ENCODE measurements at places on chromosomes 4 and X. TPM values are rescaled to one million over a fixed set of nuclear protein-coding genes. Genes with fewer than 3 reads are reported as not detected.

DNA sequence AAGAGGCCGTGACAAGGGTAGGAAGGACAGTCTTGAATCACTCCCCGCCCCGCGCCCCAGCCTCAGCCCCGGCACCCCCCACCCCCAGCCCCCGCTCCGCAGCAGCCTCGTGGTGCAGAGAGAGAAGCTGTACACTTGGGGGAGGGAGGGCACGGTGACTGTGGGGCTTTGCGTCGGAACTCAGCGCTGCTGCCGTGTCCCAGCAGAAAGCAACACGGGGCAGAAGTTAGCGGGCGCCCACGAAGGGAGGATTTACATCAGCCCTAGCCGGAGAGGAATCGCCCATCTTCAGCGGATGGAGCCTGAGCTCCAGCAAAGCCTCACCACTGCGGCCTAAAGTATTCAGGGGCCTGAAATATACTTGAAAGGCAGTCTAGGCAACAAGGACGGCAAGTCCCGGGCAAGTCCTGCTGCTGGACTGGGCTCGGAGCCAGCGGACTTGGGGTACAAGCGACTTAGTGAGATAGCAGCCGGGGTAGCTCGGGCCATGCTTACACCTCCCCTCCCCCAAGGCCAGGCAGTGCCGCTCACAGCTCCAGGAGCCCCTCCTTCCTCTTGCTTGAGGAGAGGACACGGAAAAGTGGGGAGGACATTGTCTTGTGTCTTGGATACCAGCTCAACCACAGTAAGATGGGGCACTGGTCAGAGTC lies 18.5 kb upstream of the OPN1LW start:
- no peaks in the 10 kb centered on the region for H3K36me3 ChIP-seq
- DNase-seq: no peak
- no peaks in the 10 kb centered on the region for H3K27me3 ChIP-seq
- H3K27ac ChIP-seq: no peak overlapping the region
- no peak overlapping the region for H3K4me3 ChIP-seq

DNA sequence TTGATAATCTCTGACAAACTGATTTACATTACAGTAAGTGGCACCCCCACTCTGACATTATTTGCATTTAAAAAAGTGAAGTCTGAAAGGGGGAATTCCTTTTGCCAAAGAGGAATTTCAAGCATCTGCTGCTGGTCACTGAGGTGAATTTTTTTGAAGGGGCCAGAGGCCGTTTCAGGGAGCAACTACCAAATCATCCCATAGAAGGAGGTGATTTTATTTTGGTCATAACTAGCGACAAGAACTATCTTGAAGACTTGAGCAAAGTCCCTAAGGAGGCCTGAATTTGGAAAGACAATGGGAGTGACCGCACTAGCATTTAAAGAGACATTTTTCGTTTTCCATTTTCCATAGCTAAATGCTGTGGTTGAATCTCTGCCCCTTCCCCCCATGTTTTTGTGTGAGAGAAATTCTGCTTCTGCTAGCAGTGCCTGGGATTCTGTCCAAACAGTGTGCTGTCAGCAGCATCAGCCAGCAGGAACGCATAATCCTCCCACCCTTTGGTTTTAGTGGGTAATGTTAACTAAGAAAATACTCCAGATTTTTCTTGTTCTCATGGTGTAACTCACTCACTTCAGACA lies 110.1 kb upstream of the MED14 start:
- no peaks in the 10 kb centered on the region for H3K27me3 ChIP-seq
- no peaks in the 10 kb centered on the region for H3K36me3 ChIP-seq
- no peak overlapping the region for H3K27ac ChIP-seq
- H3K4me1 ChIP-seq: no peaks in the 10 kb centered on the region
- H3K4me3 ChIP-seq: no peak overlapping the region
- DNase-seq: no peak

MAML3 gene
- total RNA-seq: 2.5 TPM

DNA sequence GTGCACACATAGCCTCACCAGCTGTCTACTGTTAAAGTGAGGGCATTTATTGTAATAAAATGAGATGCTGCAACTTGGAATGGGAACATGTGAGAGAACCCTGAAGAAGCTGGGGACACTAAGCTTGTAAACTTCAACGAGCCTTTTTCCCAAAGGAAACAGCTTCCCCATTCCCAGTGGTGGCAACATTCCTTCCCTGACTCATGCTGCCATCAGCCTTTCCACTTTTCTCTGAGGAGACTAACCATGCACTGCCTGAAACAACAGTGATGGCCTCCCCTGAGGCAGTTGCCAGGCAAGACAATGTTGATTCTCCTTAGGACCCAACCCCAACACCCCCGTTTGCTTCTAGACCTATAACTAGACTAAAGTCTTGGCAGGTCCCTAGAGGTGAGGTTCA lies 928.3 kb downstream of the GLUD2 start:
- no peaks in the 10 kb centered on the region for H3K4me1 ChIP-seq
- no peaks in the 10 kb centered on the region for H3K27me3 ChIP-seq
- no peak overlapping the region for H3K4me3 ChIP-seq
- no peaks in the 10 kb centered on the region for H3K36me3 ChIP-seq
- no peak for DNase-seq
- H3K27ac ChIP-seq: no peak overlapping the region

ARHGAP4 gene
- 456 TPM for total RNA-seq
